ENCODE measurements at places on chromosomes 7 and 10. TPM values are rescaled to one million over a fixed set of nuclear protein-coding genes. Genes with fewer than 3 reads are reported as not detected.

GRCh38 chr7:89500084-89500483 is 654.2 kb upstream of the STEAP1 start:
- DNase-seq = no peak

DNA sequence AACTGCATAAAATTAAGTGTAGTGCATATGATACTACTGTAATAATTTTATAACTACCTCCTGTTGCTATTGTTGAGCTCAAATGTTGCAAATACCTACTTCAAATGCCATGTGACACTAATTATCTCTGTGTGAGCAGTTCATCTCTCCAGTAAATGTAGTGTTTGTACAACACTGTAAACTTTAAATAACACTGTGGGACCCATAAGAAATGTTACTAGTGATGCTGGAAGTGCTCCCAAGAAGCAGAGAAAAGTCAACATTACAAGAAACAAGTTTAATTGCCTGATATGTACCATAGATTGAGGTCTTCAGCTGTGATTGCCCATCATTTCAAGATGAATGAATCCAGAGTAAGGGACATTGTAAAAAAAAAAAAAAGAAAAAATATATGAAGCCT is 39.9 kb downstream of the RALA start:
- no peak for DNase-seq

DNA sequence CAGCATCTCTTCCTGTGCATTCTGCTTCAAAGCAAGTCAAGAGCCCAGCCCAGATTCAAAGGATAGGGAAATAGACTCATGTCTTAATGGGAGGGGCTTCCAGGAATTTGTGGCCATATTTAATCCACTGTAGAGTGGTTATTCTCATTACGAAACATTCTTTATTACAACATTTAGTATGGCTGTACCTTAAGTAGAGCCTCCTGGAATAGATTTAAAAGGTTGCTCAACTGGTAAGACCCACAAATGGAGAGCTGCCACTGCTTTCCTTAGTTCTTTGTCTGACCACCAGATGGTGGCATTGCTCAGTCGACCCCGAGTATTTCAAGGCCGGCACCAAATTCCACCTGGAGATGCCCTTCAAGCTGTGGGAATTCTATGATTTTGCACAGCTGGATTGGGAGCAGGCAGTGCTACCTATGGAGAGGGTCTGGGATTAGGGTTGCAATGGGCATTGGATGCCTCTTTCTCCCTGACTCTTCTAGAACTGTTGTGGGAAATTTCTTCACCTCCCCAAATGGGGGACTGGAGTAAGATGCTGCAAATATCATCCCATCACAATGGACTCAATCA is 102.2 kb downstream of the RBM20 start:
- DNase-seq = no peak

- no peak for DNase-seq
These were observed 1160.6 kb upstream of the C7orf33 start for GRCh38 chr7:147429961-147430360.

The ITPRID1 gene
- total RNA-seq = 17.4 TPM

The WDFY4 gene
- 1.2 TPM for total RNA-seq

- DNase-seq = no peak
These were observed 354.1 kb downstream of the ANKRD30A start for GRCh38 chr10:37479469-37479868.

The CLCN1 gene
- total RNA-seq = not detected

GRCh38 chr7:48424731-48425130 is 253.5 kb downstream of the ABCA13 start:
- no peak for DNase-seq

The ARPC1B gene
- 53.9 TPM for total RNA-seq

The H2BK1 gene
- total RNA-seq = not detected

The TMEM236 gene
- total RNA-seq = 0.95 TPM

Data from lower leg skin (tissue), 4 donors.